Prostate gland (tissue), 2 donors: ENCODE measurements at places on chromosomes 11 and 22. TPM values are rescaled to one million over a fixed set of nuclear protein-coding genes. Genes with fewer than 3 reads are reported as not detected.
A peak's percentile ranks its signal among the peaks of the same experiment; 100 is the strongest.

The RBMXL2 gene
- not detected for total RNA-seq

The CCDC87 gene
- total RNA-seq, result 3.8 TPM

The CECR2 gene
- total RNA-seq, result 10.1 TPM

The PKNOX2 gene
- total RNA-seq, result 12.3 TPM

GRCh38 chr11:47105974-47106373, 70.7 kb downstream of the ARFGAP2 start:
- no peak overlapping the region for H3K27ac ChIP-seq
- H3K27me3 ChIP-seq, result no peaks in the 10 kb centered on the region
- DNase-seq, result no peak
- H3K4me1 ChIP-seq, result no peaks in the 10 kb centered on the region

GRCh38 chr11:59221441-59221840, 8.7 kb upstream of the MPEG1 start:
- H3K36me3 ChIP-seq, result no peaks in the 10 kb centered on the region
- H3K27me3 ChIP-seq, result no peaks in the 10 kb centered on the region
- no peak overlapping the region for H3K4me3 ChIP-seq

DNA sequence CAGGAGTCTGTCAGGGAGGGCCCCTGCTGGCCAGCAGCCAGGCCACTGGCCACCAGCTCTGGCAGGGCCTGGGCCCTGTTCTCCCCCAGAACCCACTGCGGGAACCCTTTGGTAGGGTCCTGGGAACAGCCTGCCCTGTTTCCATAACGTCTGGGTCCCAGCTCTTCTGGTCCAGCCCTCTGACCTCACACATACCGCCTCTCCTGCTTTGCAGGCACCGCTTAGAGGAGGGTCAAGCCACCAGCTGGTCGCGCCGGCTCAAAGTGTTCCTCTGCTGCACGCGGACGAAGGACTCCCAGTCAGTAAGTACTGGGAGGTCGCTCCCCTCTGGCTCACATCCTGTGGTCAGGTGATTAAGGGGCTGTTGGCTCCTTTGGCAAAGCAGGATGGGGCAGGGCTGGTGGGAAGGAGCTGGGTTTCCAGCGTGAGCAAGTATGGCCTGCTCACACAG, 26.6 kb upstream of the MYRF start:
- H3K27me3 ChIP-seq, result no peaks in the 10 kb centered on the region
- H3K4me3 ChIP-seq, result no peak overlapping the region
- no peak for DNase-seq

DNA sequence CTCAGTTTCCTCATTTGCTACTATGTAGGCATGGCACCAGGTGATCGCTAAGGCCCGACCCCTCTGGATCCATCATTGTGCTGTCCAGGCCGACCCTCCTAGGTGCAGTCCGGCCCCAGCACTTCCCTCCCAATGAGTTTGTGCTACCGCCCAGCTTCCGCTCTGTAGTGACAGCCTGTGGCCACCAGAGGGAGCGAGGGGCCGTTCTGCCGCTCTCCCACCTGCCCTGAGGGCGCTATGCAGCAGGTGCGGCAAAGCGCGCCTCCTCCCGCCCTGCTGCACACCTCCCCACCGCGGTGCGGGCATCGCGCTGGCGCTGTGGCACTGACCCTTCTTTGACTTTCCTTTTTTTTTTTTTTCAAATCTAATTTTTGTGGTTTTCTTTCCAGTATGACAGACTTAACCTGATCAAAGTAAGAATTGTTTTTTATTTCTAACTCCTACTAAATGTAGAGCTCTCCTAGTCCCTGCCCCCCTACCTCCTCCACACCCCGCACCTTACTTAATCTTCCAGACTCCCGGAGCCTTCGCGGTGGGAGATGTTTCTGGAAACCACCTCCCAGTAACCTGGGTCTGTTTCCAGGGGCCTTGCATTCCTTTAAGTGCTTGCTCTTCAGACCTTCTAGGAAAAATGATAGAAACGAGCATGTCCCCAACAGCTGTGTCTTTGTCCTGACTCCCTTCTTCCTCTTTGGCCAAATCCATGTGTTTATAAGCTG, 73.7 kb downstream of the SCN3B start:
- H3K4me1 ChIP-seq, result no peaks in the 10 kb centered on the region
- peak; percentile 35 for DNase-seq
- no peak overlapping the region for H3K4me3 ChIP-seq
- no peak overlapping the region for H3K27ac ChIP-seq
- no peaks in the 10 kb centered on the region for H3K27me3 ChIP-seq
- H3K36me3 ChIP-seq, result no peaks in the 10 kb centered on the region

- H3K4me3 ChIP-seq, result peak overlapping the region; percentile 81
- H3K27ac ChIP-seq, result no peak overlapping the region
- no peak for DNase-seq
- no peaks in the 10 kb centered on the region for H3K27me3 ChIP-seq
- H3K4me1 ChIP-seq, result no peaks in the 10 kb centered on the region
- no peaks in the 10 kb centered on the region for H3K36me3 ChIP-seq
These were observed 1.2 kb downstream of the SVIP start for GRCh38 chr11:22828373-22828772.

DNA sequence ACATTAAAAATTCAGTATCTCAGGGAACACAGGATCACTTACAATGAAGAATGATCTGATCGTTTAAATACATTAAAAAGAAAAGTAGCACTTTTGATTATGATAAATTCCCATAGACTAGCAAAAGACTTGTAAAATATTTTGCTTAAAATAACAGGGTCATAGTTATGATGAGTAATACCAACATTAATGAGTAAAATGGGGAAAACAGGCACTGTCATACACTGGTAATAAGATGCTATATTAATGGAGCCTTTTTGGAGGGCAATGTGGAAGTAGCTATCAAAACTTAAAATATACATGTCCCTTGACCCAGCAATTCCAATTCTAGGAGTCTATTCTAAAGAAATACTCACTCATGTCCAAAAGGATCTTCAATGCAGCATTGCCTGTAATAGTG, 61.8 kb upstream of the CLNS1A start:
- H3K27ac ChIP-seq, result no peak overlapping the region
- no peaks in the 10 kb centered on the region for H3K27me3 ChIP-seq
- H3K4me1 ChIP-seq, result no peaks in the 10 kb centered on the region
- no peak overlapping the region for H3K4me3 ChIP-seq
- no peak for DNase-seq

DNA sequence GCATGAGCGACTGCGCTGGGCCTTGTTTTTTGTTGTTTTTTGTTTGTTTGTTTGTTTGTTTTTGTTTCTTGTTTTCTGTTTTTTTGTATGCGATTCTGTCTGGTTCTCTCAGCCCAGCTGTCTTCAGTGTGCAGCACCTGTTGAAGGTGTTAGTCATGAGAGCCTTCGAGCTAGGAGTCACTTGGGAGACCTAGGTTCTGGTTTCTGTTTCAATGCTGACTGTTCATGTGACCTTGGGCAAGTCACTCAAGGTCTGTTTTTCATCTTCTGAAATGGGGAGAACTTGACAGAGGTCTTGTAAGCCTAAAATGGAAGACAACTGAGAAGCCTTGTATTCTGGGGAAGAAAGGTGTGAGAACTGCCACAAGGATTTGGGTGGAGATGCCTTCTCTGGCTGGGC, 1.8 kb downstream of the DCPS start:
- DNase-seq, result no peak
- H3K27ac ChIP-seq, result no peak overlapping the region
- H3K4me1 ChIP-seq, result no peaks in the 10 kb centered on the region
- H3K27me3 ChIP-seq, result no peaks in the 10 kb centered on the region
- no peak overlapping the region for H3K4me3 ChIP-seq

DNA sequence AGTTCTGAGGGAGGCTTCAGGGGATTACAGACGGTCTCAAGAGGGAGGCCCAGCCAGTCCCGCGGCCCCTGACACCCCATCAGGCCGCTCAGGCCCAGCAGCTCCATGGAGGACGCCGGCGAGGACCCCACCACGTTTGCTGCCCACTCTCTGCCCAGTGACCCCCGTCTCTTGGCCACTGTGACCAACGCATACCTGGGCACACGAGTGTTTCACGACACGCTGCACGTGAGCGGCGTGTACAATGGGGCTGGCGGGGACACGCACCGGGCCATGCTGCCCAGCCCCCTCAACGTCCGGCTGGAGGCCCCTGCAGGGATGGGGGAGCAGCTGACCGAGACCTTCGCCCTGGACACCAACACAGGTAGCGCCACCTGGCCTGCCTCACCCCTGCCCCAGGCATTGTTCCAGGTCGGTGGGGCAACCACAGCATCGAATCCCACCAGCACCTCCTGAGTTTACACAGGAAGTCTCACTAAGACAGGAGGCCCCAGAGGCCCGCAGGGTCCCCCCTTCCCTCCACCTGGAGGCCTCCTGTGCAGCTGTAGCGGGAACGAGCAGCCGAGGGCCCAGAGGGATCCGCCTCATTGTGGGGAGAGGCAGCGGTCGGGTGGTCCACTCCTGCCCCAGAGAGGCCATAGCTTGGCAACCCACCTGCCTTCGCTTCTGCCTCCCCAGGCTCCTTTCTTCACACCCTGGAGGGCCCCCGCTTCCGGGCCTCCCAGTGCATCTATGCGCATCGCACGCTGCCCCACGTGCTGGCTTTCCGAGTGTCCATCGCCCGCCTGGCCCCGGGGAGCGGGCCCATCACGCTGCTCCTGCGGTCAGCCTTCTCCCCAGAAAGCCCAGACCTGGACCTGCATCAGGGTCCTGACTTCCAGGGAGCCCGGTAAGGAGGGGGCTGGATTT, 1.0 kb downstream of the PGGHG start:
- H3K4me3 ChIP-seq, result no peak overlapping the region
- no peak for DNase-seq
- H3K27ac ChIP-seq, result no peak overlapping the region
- H3K4me1 ChIP-seq, result no peaks in the 10 kb centered on the region
- no peaks in the 10 kb centered on the region for H3K27me3 ChIP-seq
- no peaks in the 10 kb centered on the region for H3K36me3 ChIP-seq

DNA sequence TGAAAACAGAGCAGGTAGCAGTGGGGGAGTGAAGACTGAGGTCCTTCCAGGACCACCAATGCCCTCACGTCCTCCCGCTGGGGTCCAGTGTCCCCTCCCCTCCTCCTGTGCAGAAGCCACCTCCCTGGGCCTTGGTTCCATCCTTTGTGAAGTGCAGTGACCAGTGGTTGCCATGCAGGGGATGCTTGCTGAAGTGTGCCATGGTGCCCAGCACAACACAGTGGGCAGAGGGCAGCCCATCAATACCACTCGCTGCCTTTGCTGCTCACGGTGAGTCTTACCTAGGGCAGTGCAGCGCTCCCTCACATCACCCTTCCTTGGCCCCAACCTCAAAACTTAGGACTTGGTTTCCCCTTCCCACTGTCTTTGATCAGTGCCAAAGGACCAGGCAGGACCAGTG, 12.9 kb downstream of the MYEOV start:
- no peaks in the 10 kb centered on the region for H3K4me1 ChIP-seq
- H3K36me3 ChIP-seq, result no peaks in the 10 kb centered on the region

DNA sequence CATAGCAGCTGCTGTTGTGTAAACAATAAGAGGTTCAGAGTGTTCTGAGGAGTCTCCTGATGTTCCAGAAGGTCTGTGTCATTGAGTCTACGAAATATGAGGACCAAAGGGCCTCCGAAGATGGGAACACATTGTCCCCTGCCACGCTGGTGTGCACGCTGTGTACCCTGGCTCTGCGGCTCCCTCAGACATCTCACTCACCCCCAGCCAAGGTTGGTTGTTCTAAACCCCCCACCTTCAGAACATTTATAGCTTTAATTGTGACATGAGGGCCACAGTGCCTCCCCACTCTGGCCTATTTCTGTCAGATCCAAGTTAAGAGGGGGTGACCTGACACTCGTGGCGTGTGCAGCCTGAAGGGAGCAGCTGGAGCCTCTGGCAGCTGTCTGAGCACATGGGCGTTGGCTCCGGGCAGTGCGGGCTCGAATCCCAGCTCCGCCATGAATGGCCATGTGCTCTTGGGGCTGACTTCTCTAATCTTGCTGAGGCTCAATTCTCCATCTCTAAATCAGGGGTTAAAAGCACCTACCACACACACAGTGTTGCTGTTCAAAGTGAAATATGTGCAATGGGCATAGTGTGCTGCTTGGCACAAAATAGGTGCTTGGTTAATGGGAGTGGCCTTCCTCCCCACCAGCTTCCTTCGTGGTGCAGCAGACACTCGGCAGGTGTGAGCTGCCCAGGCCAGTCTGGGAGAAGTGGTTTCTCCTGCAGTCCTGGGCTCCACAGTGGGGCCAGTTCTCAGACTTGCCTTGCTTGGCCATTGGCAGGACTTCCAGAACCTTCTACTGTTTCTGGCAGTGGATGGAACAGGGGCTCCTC, 39.7 kb upstream of the MICAL2 start:
- no peak for DNase-seq
- no peak overlapping the region for H3K4me3 ChIP-seq
- H3K27ac ChIP-seq, result peak overlapping the region; percentile 57
- H3K36me3 ChIP-seq, result no peaks in the 10 kb centered on the region
- H3K4me1 ChIP-seq, result peaks cover 13% of the 10 kb centered on the region

DNA sequence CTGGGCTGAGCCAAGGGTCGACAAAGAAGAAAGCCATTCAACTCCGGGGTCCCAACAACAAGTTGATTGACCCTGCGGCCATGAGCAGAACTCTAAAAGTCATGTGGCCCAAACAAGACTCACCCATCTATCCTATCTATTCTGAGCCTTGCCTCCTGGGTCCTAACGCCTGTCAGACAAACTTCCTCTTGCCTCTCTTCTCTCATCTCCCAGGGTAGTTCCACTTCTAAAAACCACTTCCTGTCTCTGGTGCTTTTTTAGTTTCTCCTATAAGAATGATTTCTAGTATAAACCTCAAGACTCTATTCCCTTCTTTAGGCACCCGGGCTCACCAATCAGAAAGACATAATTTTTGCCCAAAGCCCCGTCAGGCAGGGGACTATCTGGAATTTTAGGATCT, 530.2 kb downstream of the DLG2 start:
- no peaks in the 10 kb centered on the region for H3K4me1 ChIP-seq
- H3K4me3 ChIP-seq, result no peak overlapping the region
- H3K27ac ChIP-seq, result no peak overlapping the region

- DNase-seq, result no peak
- no peak overlapping the region for H3K27ac ChIP-seq
- H3K36me3 ChIP-seq, result no peaks in the 10 kb centered on the region
- H3K4me1 ChIP-seq, result no peaks in the 10 kb centered on the region
- H3K27me3 ChIP-seq, result no peaks in the 10 kb centered on the region
These were observed 636.3 kb upstream of the TENM4 start for GRCh38 chr11:80077113-80077512.

DNA sequence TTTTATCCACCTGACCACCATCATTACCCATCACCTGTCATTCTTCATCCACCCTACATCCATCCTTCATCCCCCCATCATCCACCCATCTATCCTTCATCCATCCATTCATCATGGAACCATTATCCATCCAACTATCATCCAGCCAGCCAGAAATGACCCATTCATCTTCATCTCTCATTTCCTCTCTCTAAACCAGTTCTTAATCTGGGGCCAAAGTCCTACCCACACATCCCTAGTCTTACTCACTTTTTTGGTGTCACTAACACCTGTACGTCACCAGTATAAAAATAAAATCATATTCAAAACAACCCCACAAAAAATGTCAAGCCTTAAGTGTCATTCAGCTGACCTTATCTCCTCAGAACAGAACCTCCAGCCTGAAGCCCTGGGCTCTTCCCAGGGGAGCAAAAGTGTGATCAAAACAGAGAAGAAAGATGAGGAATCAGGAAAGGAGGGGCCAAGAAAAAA, 12.3 kb downstream of the SPI1 start:
- DNase-seq, result no peak
- H3K27me3 ChIP-seq, result no peaks in the 10 kb centered on the region
- no peak overlapping the region for H3K27ac ChIP-seq
- no peaks in the 10 kb centered on the region for H3K4me1 ChIP-seq
- no peak overlapping the region for H3K4me3 ChIP-seq
